ENCODE measurements at places on chromosomes 3 and 15.

DNA sequence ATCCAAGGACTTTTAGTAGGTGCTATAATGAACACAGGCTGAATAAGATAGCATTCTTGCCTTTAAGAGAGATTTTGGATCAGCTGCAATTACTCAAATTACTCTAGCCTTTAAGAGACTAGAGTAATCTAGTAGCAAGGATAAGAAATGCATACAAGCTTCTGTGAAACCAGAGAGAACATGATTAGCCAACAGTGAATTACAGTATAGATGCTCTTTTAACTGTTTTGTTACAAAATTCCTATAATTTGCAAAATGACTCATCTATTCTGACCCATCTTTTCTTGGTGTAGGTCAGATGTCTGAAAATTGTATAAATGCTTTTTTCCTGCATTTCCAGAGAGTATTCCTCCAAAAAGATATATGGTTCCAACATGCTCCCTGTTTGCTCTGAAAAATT lies 66.9 kb downstream of the CEP63 start:
- no peak for DNase-seq

DNA sequence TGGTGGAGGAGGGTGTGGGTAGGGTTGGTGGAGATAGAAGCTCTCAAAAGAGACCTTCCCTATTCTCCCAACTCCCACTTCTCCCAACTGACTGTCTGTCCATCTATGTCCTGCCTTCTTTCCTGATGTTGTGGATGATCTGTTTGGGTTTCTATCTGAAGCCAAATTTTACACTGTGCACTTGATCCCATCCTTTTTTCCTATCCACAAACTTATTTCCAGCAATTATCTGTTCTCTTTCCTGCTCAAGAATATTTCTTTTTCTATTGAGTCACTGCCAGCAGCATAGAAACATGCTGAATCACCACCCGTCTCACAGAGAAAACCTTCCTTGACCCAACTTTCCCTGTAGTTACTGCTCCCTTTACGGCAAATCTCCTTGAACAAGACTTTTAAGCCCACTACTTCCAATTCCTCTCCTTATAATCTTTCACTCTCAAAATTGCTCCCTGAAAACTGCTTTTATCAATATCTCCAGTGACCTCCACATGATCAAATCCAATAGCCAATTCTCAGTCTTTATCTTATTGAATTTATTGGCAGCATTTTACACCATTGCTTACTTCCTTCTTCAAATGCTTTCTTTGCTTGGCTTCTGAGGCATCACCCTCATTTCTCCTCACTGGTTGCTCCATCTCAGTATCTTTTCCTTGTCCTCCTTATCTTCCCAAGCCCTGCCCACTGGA lies 141.2 kb upstream of the SLC7A14 start:
- DNase-seq, result no peak

DNA sequence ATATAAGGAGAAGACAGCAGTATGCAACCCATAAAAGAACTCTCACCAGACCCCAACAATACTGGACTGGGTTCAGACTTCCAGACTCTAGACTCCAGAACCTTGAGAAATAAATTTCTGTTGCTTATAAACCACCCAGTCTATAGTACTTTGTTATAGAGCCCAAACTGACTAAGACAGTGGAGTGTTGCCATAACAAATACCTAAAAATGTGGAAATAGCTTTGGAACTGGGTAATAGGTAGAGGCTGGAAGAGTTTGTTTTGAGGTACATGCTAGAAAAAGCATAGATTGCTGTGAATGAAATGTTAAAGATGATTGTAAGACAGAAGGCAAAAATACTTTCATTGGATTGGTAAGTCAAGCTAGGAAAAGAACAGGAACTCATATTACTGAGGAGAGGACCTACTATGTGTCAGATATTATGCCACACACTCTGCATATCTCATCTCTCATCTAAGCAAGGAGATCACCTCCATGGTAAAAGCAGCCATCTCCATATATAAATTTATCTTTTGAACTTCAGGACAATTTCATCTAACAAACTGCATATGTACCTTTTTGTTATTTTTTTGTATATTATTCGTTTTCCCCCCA lies 67.4 kb upstream of the FNDC3B start:
- DNase-seq, result no peak

DNA sequence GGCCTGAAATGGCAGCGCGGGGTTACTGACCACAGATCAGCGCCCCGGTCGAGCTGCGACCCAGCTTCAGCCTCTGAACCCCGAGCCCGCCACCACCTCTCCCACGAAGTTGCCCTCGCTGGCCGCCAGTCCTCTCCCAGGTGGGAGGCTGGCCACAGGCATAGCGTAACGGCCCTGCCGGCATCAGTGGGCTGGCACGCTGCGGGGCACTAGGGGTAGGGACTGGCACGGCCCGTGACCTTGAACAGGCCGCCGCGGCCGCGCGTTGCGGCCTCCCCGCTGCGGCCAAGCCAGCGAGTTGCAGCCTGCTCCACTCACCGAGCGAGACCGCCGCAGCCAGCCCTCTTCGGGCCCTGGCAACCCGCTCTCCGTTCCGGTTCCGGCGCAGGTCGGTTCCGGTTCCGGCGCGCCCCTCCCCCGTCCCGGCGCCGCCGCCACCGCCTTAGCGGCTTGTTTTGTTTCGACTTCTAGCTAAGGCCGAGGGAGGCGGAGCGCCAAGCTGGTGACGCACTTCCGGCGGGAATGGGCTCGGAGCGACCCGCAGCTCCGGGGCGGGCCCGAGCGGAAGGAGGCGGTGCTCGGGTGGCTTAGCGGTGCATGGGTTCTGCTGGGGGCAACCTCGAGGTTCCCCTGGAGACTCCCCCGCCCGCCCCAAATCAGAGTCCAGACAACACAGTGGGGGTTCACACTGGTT lies at the start of gene USP19:
Gene USP19 (minus strand): TSS at position 386 of the 694 bp plus-strand sequence. CDS start 1,678 bp downstream, outside the sequence.
- peak; percentile 91 for DNase-seq

DNA sequence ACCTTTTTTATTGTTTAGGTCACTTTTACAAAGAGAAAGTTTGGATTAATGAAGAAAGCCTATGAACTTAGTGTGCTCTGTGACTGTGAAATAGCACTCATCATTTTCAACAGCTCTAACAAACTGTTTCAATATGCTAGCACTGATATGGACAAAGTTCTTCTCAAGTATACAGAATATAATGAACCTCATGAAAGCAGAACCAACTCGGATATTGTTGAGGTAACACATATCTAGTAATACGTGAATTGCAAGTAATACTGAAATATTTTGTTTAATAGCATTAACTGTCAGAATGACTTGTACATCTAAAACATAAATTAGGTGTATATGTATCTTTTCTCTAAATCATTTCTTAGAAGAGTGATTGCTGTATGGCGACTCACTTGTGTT lies 79.8 kb downstream of the MEF2A start:
- no peak for DNase-seq

- no peak for DNase-seq
Observed at GRCh38 chr15:74265046-74265639, 29.0 kb downstream of the CCDC33 start.

- no peak for DNase-seq
Observed at GRCh38 chr15:68421798-68422402, 10.1 kb downstream of the ITGA11 start.

DNA sequence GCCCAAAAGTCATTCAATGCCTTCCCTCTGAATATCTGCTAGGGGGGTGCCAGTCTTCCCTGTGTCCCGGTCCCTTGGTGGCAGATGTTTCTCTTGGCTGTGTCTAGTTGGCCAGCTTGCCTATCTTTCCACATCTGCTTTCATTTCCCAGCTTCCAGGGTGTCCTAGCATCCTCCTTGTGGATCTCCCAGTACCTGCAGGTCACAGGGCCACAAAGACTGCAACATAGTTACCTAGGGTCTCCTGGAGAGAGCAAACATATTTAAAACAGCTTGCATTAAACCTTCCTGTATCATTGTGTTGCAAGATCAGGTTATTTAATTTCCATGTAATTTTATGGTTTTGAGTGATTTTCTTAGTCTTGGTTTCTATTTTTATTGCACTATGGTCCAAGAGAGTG lies 400.1 kb downstream of the GRM7 start:
- DNase-seq, result no peak

DNA sequence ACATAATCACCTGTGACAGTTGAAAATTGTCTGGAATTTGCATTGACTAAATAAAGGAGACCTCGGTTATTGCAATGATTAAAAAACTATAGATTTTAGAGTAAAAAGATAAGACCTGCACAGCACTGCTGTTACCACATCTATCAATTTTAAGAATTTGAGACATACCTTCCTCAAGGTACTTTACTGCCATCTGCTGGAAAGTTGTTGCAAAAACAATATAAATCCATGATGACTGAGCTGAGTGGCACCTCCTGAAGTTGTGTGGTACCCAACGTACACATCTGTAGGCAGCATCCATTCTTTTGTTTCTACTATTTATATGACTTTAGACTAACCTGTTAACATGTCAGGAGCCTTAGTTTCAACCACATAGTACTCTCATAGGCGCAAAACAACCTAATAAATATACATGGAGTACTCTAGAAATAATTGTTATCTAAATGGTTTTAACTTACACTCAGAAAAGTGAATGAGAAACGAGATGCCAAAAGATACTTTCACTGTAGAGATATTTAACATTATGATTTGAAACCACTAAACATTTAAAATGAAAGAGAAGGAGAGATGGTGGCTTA lies 106.7 kb downstream of the GHSR start:
- no peak for DNase-seq

DNA sequence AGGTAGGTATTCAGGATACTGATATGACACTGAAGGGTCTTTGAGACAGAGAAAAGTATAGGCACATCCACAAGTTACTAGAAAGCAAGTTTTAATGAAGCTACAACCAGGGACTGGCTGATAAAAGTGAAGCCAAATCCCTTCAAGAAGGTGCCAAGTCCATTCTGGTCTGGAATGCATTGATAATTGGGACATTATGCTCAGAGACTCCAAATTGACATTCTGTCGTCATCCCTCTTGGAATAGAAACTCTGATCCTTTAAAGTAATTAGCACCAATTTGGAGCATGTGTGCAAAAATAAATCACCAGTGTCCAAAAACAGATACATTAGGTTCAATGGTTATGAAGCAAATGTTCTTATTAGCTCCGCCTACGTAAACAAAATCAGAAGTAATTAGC lies 47.3 kb upstream of the BCL6 start:
- no peak for DNase-seq

DNA sequence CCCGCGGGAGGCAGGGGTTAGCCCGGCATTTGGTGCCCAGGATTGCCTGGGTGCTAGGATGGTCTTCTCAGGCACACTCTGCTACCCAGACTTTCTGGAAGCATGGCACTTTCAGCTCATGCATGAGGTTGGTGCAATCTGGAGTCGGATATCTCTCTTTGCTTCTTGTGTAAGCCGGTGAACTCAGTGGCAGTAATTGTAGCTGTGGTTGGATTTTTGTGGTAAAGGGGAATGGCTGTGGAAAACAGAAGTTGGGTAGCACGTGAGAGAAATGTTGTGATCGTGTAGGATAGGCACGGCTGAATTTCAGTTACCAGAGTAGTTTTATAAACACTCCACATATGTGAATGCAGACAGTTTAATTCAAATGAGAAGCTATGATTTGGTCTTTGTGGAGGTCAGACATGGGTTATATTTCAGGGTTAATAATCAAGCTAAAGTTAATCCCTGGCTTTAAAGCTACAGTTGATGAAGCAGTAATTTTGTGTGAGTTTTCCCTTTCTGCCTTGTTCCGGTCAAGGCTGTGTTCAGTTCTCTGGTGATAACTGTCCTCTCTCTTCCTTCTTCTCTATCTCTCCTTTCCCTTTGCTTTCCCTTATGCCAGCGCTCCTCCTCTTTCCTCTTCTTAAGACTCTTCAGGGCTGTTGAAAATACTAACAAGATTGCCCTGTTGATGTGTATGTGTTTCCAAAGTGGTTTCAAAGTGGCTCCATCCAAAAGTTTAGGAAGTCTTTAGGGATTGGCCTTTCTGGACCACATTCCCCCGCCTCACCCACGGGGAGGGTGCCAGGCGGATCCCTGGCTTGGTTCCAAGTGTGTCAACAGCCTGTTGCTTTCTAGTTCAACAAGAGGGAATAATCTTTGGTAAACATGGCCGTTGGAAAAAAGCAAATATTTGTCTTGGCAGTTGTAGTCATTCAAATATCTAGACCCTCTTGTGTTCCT lies 404.6 kb upstream of the C2CD4B start:
- no peak for DNase-seq

DNA sequence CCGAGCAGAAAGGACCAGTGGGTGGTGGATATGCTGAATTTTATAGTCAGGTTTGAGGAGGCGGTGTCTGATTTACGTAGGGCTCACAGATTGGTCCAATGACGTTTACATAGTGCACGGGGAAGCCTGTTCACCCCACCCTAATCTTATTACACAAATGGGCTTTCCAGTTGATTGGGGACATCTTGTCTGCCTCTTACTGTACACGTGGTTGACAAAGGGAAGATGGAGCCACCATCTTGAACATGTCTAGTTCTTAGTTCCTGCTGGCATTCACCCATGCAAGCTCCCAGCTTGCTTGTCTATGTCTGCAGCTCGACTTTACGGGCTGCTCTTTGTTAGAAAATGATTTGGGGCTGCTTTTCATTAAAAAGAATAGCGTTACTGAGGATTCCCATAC lies 332.0 kb upstream of the SLCO3A1 start:
- DNase-seq, result no peak

DNA sequence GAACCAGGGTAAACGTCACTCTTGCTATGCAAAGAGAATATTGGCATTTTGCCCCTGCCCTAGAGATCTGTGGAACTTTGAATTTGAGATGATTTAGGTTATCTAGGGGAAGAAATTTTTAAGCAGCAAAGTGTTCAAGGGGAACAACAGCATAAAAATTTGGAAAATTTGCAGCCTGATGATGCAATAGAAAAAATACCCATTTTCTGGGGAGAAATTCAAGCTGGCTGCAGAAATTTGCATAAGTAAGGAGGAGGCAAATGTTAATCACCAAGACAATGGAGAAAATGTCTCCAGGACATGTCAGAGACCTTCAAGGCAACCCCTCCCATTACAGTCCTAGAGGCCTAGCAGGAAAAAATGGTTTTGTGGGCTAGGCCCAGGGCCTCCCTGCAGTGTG lies 4.4 kb upstream of the RPL32 start:
- DNase-seq, result no peak

GRCh38 chr3:71393093-71393492 lies 190.4 kb downstream of the FOXP1 start:
- DNase-seq, result no peak

DNA sequence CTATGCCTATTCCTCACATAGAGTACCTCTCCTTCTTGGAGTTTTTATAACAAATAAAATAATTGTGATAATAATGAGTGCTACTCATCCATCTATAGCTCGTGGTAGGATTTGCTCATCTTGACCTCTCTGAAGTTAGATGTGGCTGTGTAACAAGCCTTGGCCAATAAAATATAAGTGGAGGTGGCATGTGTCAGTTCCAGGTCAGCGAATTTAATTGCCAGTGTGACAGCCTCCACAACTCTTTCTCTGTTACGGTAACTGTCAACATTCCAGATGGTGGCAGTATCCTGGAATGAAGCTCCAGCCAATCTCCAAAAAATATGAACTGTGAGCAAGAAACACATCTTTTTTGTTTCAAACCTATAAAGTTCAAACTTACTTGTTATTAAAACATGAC lies 13.8 kb downstream of the CLRN1 start:
- no peak for DNase-seq

GRCh38 chr3:115401298-115401697 lies 222.0 kb upstream of the GAP43 start:
- DNase-seq, result no peak
